ENCODE measurements at places on chromosomes 4 and X. TPM values are rescaled to one million over a fixed set of nuclear protein-coding genes. Genes with fewer than 3 reads are reported as not detected.

DNA sequence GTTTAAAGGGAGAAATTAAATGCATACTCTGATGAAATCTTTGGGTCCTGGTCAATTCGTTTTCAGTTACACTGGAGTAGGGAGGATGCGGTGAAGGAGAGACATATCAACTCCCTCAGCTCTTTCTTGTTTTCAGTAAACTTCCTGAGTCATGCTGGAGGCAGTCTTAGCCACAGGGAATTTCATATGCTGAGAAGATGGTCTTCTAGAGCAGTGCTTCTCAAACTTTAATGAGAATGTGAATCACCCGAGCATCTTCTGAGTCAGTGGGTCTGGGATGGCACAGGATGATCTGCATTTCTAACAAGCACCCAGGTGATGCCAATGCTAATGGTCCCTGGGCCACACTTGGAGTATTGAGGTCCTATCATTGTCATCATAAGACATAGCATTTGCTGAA, 214.5 kb downstream of the KIT start:
- DNase-seq, result no peak

GRCh38 chr4:113003841-113004240, 45.6 kb upstream of the ANK2 start:
- DNase-seq, result no peak

GRCh38 chr4:143397887-143398286, 61.2 kb downstream of the GAB1 start:
- DNase-seq, result no peak

DNA sequence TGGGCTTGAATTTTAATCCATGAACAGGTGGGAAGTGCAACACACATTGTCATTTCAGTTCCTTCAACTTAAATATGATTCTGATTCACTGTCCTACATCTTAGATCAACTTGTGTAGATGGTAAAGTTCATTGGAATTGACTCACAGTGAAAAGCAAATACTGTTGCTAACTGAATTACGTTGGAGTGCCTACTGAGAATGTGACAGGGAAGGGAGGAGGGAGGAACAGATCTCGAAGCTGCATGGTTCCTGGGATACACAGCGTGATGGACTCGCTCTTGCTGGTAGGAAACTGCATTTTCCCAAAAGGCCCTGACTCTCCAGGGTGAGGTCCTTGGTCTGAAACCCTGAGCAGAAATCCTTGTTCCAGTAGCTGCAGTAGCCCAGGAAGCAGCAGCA, 284.2 kb downstream of the USP46 start:
- no peak for DNase-seq

DNA sequence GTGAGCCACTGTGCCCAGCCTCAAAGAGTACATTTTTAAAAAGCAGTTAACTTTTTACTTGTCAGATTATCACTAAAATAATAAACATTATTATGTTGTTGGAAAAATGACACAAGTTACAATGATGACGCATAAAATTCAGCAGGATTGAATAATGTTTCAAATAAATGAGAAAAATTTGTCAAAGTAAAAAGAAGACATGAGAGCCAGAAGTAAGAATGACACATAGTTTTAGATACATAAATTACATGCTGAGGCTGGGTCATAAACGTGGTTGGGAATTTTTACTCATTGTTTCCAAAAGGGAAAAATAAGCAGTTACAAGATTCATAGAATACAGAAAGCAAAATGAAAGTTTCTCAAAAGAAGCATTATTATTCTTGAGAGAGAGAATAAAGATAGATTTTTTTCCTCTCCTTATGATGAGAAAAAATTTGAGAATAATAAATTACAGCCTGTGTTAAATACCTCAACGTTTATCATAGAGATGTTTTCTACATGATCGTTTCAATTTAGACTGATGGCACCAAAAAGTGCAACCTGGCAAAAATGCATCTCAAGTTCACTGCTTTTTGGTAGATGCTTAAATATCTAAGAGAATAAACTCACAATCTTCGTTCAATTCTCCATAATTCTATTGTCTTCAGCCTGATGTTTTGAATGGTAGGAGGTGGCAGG, 40.4 kb downstream of the GUCY1B1 start:
- no peak for DNase-seq

DNA sequence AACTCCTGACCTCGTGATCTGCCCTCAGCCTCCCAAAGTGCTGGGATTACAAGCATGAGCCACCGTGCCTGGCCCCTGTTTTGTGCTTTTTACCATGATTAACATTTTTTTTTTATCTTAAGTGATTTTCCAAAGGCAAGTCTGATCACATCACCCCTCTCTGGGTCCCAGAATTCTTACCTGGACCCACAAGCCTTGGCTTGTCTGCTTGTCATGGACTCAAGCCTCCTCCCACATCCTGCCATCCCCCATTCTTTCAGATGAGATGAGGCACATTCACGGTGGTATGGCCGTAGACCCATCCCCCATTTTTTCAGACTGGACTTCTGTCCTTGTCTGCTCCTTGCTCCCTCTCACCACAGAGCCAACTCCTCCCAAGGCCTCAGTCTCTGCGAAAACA, 55.3 kb downstream of the APLN start:
- DNase-seq, result no peak

GRCh38 chr4:37882665-37883296, 8.1 kb upstream of the TBC1D1 start:
- no peak for DNase-seq

- no peak for DNase-seq
Measured at GRCh38 chrX:109920325-109920724, 82.6 kb upstream of the TMEM164 start.

DNA sequence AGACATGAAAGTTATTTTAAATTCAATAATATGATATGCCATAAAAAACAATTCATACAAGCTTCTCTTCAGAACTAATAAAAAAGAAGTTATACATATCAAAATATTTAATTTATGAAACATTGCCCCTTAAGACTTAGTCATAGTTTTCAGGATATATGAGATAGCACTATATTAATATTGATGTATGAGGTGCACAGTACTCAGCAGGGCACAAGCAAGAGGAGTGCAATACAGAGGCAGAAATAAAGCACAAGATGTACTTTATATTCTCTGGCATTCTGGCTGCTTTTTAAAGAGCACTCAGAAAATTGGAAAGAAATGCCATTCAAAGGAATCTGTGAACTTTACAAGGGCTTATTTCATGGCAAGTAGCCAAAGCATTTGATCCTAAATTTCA, 274.9 kb downstream of the CPXCR1 start:
- no peak for DNase-seq

GRCh38 chr4:6674500-6675149, 19.1 kb upstream of the S100P start:
- DNase-seq, result no peak

- no peak for DNase-seq
Measured at GRCh38 chrX:57651169-57651919, 28.7 kb downstream of the NLRP2B start.

- DNase-seq, result peak; percentile 72
Measured at GRCh38 chr4:39514888-39515401, 12.3 kb downstream of the UGDH start.

GRCh38 chr4:10285028-10285427, 168.4 kb upstream of the WDR1 start:
- no peak for DNase-seq

GRCh38 chrX:133402042-133402453, 13.2 kb downstream of the GPC4 start:
- no peak for DNase-seq

GRCh38 chr4:6380746-6381410, 91.5 kb downstream of the PPP2R2C start:
- no peak for DNase-seq

DNA sequence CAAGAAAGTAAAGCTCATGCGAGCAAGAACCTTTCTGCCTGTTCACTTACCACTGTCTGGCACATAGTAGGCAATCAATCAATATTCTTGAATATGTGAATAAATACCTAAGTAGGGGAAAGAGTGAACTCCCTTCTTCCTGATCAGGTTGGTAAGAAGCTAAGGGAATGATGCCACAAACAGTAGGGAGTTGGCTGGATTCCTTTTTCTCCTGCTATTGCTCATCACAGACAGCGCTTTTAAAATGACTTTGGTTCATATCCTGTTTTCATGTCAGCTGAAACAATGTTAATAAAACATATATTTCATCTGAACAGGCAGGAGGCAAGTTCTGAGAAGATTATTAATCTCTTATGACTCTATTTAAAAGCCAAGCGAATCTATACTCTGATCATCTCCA, 99.2 kb downstream of the NSUN7 start:
- DNase-seq, result no peak

- DNase-seq, result no peak
Measured at GRCh38 chr4:13918991-13919441, 291.5 kb upstream of the BOD1L1 start.

DNA sequence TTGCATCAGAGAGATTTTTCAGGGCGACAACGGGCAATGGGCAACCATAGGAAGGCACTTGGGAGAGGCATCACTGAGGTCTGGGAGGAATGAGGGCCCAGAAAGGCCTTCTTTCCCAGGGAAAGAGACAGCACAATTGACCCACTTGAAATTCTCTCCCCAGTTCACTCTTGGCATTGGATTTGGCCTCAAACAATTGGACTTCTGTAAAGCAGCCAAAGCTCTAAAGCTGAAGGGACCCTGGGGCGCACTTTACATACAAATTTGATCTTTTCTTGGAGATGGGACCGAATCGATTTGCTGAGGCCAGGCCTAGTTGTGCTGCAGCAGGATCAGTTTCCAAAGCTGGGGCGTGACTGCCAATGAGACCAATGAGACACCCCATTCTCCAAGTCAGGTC, 3.2 kb downstream of the ARHGAP36 start:
- DNase-seq, result no peak

DNA sequence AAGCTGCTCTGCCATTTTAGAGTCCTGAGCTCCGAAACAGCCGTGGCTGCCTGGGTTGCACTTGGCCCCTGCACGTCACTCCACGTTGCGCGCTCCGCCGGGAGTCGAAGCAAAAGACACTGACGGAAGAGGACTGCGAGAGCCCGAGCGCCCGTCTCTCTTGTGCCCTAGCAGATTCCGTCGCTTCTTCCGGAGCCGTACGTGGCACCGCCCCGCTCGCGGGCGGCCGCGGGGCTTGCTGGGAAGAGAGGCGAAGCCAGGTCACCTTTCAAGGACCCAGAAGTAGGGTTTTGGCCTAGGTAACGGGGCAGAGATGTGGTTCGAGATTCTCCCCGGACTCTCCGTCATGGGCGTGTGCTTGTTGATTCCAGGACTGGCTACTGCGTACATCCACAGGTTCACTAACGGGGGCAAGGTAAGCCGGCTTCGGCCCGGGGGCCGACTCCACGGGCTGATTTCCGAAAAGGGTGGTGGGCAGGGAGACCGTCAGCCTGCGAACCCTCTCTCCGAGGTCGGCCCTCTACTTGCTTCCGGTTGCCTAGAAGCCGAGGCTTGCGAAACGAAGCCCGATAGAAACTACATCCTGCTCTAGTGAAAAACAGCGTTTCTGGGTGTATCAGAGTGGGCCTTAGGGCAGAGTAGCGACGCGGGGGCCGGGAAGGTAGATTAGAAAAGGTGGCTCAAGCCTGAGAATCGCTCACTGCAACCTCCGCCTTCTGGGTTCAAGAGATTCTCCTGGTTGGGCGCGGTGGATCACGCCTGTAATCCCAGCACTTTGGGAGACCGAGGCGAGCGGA, at the start of the genes NDUFA1 and RNF113A:
Gene NDUFA1 (plus strand): TSS at position 234 of the 797 bp plus-strand sequence. CDS start 80 bp downstream, at position 314.
Gene RNF113A (minus strand): TSS at position 135 of the 797 bp plus-strand sequence. CDS start 120 bp downstream, at position 15.
- peak; percentile 93 for DNase-seq

GRCh38 chr4:146110871-146111485, 64.5 kb upstream of the LSM6 start:
- no peak for DNase-seq

GRCh38 chr4:175440786-175441185, 371.3 kb downstream of the GPM6A start:
- no peak for DNase-seq

GRCh38 chr4:2049811-2050210, 9.3 kb upstream of the NAT8L start:
- peak; percentile 18 for DNase-seq

GRCh38 chrX:53580742-53581504, 105.6 kb downstream of the HUWE1 start:
- no peak for DNase-seq

GRCh38 chrX:108640817-108641216, 95.5 kb downstream of the IRS4 start:
- no peak for DNase-seq

DNA sequence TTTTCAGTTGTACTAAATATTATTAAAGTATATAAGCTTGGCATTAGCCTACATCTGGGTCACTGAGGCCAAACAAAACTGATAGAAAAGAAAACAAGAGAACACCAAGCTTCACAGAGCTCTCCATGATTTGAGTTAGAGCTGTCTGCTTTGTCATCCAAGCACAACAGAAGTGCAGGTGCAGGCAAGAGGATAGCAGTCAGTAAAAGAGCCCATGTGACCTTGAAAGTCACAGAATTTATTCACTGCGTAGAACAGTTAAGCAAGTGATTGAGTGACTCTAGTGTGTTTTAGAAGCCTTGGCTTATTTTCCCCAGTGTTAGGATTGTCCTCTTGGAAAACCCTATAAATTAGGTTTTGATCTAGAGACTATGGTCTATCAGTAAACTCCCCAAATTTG, 49.4 kb upstream of the PRDM5 start:
- no peak for DNase-seq

- DNase-seq, result no peak
Measured at GRCh38 chrX:102833136-102833535, 103.9 kb upstream of the RAB40AL start.

- DNase-seq, result peak; percentile 92
Measured at GRCh38 chrX:12974796-12975669, at the start of gene TMSB4X. Gene TMSB4X, plus strand, starts transcription at chrX:12975110.

- DNase-seq, result no peak
Measured at GRCh38 chrX:133818019-133818418, 167.4 kb downstream of the GPC3 start.

VEGFD gene
- total RNA-seq, result 80.1 TPM

PDZD4 gene
- 8.3 TPM for total RNA-seq

ZBTB49 gene
- total RNA-seq, result 5.6 TPM

PCDH7 gene
- 8.0 TPM for total RNA-seq

RBM47 gene
- 105 TPM for total RNA-seq

ZNF827 gene
- 11.2 TPM for total RNA-seq

TIGD2 gene
- 5.1 TPM for total RNA-seq

PDLIM3 gene
- 24.4 TPM for total RNA-seq

MAGEA4 gene
- total RNA-seq, result not detected

RBMXL3 gene
- total RNA-seq, result not detected

TMEM154 gene
- total RNA-seq, result 12.7 TPM

SPANXD gene
- not detected for total RNA-seq

AR gene
- total RNA-seq, result 5.3 TPM
